Cortex of kidney (tissue), 1 donor: ENCODE measurements at places on chromosomes 5 and 9.

DNA sequence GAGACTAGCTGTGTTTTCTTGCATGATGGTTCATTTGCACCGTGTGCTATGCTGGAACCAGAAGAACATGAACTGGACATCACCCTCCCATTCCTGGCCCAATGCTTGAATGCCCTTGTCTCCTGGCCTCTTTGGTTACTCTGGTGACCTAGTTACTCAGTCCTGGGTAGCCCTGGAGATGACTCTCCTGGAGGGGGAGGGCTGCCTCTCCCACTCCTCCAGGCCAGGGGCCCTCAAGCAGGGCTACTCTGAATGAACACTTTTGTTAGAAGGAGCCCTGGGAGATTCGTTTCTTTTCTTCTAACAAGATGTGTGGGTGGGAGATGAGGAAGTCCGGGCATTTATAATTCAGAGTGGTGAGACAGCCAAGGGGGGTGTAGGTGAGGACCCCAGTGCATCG is 12.0 kb upstream of the NKX2-5 start:
- no peak for DNase-seq

GRCh38 chr9:133805876-133806622 is 67.9 kb upstream of the SARDH start:
- no peak for DNase-seq

DNA sequence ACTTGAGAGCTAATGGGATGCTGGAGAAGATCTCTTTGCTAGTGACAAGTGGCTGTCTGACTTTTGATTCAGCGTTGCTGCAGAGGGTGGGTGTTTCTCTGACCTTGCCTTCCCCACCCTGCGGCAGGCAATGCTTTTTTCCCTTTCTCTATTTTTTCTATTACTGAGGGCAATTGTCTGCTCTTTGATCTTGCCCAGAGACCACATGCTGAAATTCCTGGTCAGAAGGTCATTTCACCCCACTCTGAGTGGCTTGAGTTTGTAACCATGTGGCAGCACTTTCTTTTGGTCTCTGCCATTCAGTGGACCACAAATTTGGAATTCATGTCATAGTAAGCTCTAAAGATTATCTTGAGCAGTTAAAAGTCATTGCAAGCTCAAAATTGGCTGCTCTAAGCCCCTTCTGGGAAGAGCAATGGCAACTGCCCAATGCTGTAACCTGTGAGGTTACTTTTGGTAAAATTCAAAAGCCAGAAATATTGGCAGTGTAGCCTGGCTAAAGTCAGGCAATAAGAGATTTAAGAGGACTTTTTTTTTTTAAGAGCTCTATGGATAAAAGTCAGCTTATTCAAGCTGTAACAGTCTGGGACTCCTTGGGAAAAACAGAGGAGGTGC is 30.4 kb upstream of the MTMR12 start:
- DNase-seq, result no peak

DNA sequence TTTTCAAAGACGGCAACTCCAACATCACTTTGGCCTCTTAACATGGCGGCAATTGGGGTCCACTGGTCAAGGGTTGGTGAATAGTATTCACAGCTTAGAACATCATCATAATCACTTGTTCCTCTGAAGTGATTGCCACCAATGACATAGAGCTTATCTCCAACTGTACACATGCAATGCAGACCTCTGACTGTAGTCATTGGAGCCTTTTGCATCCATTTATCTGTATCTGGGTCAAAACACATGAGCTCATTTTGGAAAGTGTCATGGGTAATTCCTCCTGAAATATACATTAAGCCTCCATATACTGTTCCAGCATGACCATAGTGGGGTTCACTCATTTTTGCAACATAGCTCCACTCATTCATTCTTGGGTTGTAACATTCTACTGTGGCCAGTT is 2.0 kb downstream of the KLHL9 start:
- DNase-seq, result no peak

- DNase-seq, result no peak
Measured at GRCh38 chr9:131635892-131636291, 90.6 kb downstream of the PRRT1B start.

GRCh38 chr9:93546356-93546755 is 30.0 kb upstream of the PHF2 start:
- no peak for DNase-seq

GRCh38 chr5:142179776-142180387 is 71.3 kb downstream of the NDFIP1 start:
- no peak for DNase-seq

- DNase-seq, result no peak
Measured at GRCh38 chr5:8410618-8411017, 541.7 kb downstream of the MTRR start.

DNA sequence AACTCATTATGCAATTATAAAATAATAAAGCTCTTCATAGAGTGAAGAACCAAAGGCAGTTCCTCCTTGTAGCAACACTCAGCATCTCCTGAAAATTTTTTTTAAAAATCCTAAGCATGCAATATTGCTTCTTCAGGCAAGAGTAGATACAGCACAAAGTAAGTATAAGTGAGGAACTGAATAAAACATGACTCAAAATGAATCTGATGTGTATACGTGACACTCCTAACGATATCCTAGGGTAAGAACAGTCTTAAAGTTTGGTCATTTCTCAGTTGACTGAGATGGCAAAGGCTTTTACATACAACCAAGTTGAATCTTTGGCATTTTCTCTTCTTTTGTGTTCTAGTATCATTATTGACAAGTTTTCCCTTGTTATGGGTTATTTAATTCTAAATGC is 41.1 kb upstream of the AOPEP start:
- no peak for DNase-seq

- DNase-seq, result no peak
Measured at GRCh38 chr5:63043792-63044191, 465.2 kb downstream of the LRRC70 start.

GRCh38 chr9:34256104-34256503 is 73.0 kb downstream of the KIF24 start:
- DNase-seq, result no peak

DNA sequence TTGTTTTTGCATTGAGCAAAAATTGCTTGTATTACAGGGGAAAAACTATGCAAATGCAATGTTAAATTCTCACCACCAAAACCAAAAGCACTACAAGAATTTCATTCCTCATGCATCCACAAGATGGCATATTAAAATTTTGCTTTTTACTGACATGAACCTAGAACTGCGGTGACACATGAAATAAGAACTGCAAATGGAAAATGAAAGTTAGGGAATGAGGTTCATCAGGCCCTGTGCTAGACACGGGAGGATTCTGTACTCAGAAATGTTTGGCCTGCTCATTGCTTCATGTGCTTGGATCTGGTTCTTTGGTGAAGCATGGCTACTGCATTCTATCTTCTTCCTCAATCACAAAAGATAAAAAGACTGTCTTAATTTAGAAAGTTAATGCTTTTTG is 9.1 kb upstream of the RFK start:
- DNase-seq, result no peak

DNA sequence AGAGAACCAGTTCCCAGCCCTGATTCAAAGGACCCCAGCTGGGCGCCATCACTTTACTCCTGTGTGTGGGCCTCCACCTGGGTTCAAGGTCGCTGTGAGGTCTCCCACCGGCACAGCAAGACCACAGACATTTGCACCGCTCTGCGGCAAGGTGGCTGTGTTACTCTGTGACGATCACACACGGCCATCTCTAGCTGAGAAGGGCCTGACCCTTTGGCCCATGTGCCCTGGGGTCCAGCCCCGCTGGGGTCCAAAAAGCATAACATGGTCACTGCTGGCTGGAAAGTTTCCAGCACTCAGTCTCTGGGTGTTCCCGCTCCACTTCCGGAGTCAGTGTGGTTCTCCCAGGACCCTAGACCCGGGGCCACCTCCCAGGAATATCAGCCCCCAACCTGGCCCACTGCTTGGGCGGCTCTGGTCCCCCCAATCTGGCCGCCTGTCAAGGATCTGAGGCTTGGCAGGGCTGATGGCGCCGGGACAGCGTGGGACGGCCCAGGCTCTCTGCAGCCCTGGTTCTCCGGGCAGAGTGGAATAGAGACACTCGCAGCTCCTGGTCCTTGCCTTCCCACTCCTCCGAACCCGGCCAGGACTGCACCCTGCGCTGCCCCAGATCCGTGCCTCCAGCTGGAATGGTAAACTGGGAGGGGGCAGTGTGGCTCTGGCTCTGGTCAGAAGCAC is 3.9 kb upstream of the LMX1B start:
- no peak for DNase-seq

GRCh38 chr5:83844449-83845068 is 123.9 kb upstream of the HAPLN1 start:
- DNase-seq, result no peak

GRCh38 chr5:175034924-175035323 is 310.5 kb downstream of the MSX2 start:
- no peak for DNase-seq

DNA sequence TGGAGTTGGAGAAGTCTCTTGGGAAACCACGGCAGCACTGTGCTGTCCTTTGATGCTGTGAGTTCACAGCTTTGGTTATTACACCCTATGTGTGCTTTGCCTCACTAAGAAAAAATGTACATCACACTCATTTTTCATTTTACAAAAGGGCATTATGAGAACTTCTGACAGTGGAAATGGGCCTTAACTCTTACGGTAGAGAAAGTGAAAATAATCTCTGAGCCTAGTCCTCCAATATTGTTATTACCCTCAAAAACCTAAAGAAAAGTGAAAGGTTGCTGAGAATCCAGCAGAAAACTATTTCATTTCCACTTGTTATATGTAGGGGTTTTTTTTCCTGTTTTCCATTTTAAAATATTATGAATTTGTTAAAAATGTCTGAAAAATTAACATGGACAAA is 8.2 kb upstream of the OR13D1 start:
- no peak for DNase-seq

DNA sequence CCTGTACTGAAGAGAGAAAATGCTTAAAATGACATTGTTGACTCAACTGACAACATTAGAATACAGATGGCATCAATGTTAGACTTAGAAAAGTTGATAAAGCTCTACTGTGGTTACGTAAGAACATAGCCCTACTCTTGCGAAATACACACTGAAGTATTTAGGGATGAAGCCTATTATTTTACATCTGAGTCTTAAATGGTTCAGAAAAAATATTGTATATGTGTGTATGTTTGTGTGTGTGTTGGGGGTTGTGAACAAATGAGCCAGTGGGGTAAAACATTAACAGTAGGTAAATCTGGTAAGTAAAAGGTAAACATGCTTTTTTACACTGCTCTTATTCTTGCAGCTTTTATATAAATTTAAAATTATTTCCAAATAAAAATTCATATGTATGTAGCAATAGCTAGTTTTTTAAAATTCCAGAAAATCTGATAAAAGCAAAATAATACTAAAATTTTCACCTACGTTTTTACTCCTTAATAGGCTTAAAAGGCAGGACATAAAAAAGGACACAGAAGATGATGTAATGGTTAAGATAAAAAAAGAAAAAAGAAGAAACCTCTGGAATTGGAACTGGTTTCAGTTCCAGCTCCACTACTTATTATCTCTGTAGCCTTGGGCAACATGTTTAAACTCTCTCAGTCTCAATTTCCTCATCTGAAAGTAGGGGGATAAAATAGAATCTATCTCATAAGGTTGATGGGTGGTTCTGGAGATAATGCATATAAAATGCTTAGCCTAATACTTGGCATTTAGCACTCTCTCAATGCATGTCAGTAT is 44.3 kb downstream of the GARNL3 start:
- DNase-seq, result no peak

DNA sequence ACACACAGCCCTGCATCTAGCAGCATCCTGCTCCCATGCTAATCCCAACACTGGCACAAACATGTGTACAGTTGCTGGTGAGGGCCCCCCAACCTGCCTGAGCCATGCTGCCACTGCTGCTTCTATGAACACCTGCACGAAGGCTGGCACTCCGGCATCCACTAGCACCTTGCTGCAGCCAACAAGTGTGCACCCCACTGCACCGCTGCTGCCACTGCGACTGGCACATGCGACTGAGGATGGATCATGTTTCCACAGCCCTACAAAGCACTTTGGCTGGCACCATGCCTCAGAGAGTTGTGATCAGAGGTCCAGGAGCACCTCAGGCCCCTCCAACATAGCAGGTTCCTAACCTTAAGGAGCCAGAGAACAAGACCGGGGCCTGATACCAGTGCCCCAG is 7.8 kb upstream of the PDCD1LG2 start:
- DNase-seq, result no peak

- DNase-seq, result no peak
Measured at GRCh38 chr9:34250721-34251120, 71.9 kb downstream of the UBAP1 start.

DNA sequence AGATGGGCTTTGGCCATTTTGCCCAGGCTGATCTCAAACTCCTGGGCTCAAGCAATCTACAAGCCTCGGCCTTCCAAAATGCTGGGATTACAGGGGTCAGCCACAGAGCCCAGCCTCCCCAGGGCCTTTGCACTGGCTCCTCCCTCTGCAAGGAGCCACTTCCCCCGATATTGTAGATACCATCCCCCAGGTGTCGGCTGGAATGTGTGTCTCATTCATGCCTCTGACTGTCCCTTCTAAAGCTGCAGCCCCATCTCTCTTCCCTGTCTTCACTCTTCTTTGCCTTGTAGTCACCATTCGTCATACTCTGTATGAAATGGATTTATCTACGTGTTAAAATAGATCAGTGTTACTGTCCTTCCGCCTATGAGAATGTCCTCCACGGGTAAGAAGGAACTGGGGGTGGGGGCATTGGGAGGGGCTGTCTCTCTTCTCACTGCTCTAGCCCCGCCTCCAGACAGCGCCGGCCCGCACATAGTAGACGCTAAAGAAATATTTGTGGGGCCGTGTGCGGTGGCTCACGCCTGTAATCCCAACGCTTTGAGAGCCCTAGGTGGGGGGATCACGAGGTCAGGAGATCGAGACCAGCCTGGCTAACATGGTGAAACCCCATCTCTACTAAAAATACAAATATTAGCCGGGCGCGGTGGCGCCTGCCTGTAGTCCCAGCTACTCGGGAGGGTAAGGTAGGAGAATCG is 68.5 kb downstream of the LMX1B start:
- DNase-seq, result no peak

DNA sequence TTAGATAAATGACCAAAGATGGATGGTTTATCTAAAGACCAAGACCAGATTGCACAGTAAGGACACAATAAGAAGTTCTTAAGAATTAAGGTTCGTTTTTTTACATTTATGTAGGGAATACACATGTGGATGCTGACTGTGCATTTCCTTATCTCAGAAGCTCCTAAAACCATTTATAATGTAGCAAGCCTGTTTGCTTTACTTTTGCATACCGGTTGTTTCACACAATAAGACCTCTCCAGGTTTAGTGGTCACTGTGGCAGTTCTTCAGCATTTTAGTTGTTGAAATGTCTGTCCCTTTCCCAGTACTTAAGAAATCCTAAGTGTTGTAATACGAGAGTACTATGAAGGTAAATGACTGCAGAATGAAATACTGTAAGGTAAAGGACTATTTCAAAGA is 43.6 kb downstream of the BASP1 start:
- DNase-seq, result no peak

- DNase-seq, result no peak
Measured at GRCh38 chr5:136226401-136226800, 33.4 kb upstream of the SMIM32 start.
